CD4-positive, alpha-beta memory T cell (primary cell): ENCODE measurements at places on chromosomes 5 and 9.

DNA sequence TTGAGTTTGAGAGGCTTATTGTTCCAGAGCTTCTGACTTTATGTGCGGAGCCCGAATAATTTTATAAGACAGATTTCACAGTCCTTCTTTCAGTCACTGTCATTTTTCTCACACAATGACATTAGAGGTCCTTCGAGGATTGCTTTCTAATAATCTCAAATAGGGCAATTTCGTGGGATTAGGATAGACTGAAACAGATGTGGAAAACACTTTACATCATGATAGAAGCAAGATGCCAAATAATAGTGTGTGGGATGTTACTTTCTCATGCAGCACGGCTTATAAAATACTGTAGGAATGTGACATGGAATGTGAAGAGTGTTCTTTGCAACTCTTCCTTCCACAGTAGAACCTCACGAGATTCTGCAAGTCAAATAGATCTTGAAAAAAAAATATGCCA lies 451.3 kb downstream of the SEMA5A start:
- DNase-seq = no peak

- DNase-seq = no peak
These were observed 311.4 kb downstream of the TLE1 start for GRCh38 chr9:81377921-81378320.

GRCh38 chr5:82560561-82560960 lies 282.4 kb upstream of the RPS23 start:
- DNase-seq = no peak

- no peak for DNase-seq
These were observed 15.0 kb downstream of the FANCC start for GRCh38 chr9:95302479-95302878.

DNA sequence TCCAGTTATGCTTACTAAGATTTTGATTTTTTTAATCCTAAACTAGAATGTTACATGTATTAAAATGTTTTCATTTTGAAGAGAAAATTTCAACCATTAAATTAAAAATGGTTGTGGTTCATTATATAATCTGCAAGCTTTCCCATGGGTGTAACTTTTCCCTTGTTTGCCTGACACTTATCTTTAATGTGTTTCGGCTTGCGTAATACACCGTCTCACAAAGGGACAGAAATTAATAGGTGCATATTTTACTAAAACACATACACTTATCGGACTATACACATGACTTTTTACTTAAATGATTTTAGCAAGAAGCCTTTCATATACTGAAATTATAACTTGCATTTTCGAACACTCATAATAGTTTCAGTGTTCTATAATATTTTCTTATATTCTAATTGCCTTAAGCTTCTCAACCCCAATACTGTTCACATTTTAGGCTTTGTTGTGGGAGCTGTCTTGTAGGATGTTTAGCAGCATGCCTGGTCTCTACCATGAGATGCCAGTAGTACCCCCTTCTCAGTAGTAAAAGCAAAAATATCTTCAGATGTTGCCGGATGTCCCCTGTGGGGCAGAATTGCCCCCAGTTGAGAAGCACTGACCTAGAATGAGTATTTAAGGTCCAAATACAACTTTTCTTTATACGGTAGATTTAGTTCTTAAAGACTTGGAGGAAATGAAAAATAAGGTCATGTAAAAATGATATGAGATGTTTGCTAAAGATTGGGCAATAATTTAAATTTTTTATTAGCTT lies 28.6 kb downstream of the UGCG start:
- no peak for DNase-seq

DNA sequence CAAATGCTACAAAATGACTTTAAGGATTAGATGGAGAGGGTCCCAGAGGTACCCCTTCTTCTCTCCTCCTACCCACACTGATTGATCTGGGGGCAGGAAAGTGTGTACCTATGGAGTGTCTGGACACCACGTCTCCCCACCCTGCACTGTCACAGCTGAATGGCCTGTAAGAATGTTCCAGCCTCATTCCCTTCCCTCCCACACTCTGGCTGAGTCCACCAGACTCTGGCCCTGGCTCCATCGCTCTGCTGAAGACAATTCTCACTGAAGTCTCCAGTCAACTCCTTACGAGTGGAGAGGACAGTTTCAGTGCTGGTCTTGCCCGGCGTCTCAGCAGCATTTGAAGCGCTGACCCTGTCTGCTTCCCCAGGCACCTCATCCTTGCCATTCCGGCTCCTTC lies 105.8 kb downstream of the TTLL11 start:
- no peak for DNase-seq
